ENCODE measurements at places on chromosomes 4 and X. TPM values are rescaled to one million over a fixed set of nuclear protein-coding genes. Genes with fewer than 3 reads are reported as not detected.

DNA sequence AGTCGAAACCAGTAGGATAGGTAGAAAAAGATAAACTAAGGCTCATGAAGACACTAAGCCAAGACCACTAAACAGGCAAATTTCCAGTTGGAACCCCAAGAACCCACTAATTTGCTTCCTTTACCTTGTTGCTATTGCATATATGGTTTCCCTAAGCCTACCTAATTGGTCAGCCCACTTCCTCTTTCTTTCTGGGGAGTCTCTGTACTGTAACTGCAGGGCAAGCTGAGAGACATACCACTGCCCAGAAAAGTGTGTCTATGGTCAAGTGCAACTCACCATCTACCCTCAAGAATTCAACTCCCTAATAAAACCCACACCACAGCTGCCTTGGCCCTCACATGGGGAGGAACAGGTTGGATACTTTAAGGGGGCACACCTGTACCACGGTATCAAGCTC is 28.6 kb downstream of the IDS start:
- DNase-seq, result no peak

- DNase-seq, result no peak
Measured at GRCh38 chr4:168621806-168622589, 125.1 kb downstream of the PALLD start.

- DNase-seq, result peak; percentile 77
Measured at GRCh38 chr4:110198435-110199416, at the start of gene ELOVL6. Gene ELOVL6, minus strand, starts transcription at chr4:110198615. Its CDS starts 280 bp downstream, at chr4:110198335.

- no peak for DNase-seq
Measured at GRCh38 chrX:45070116-45071007, 130.3 kb downstream of the DIPK2B start.

- no peak for DNase-seq
Measured at GRCh38 chrX:9416562-9417348, 48.1 kb upstream of the TBL1X start.

DNA sequence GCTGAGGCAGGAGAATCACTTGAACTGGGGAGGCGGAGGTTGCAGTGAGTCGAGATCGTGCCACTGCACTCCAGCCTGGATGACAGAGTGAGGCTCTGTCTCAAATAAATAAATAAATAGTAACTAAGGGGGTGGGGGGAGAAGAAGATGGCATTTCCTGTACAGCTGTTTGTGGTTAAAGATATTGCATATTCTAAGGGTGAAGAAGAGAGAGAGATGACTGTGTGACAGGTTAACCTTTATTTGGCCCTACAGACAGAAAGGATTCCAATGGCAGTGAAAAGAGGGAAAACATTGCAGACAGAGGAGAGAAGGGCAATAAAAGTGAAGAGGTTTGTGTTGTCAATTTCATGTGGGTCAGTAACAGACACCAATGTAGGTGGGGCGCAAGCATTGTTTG is 9.4 kb downstream of the TASL start:
- no peak for DNase-seq

DNA sequence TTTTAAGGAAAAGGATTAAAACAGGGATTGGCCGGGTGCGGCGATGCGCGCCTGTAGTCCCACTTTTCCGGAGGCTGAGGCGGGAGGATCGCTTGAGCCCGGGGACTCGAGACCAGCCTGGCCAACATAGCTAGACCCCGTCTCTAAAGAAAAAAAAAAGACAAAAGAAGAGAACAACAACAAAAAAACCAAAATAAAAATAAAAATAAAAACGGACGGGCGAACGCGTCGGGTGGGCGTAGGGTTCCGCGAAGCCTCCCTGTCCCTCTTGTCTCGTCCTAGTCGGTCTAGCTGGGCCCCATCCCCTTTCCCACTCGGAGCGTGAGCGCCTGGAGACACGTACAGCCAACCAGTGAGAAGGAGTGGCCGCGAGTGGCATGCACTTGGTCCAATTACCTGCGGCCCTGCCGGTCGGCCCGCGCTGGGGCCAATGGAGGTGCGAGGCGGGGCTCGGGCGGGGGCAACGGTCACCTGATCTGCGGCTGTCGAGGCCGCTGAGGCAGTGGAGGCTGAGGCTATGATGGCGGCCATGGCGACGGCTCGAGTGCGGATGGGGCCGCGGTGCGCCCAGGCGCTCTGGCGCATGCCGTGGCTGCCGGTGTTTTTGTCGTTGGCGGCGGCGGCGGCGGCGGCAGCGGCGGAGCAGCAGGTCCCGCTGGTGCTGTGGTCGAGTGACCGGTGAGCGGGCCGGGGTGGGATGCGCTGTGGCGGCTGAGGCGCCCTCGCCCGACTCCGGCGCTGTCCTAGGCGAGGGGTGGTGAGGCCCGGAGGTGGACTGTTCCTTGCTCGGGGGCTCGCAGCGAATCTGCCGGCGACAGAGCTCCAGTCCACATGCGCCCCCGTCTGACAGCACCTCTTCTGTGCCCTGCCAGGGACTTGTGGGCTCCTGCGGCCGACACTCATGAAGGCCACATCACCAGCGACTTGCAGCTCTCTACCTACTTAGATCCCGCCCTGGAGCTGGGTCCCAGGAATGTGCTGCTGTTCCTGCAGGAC is at the start of gene ATP6AP1:
Gene ATP6AP1, plus strand, starts transcription at position 502 of the 996 bp plus-strand sequence. Its CDS starts 16 bp downstream, at position 518.
- DNase-seq, result peak; percentile 78

DNA sequence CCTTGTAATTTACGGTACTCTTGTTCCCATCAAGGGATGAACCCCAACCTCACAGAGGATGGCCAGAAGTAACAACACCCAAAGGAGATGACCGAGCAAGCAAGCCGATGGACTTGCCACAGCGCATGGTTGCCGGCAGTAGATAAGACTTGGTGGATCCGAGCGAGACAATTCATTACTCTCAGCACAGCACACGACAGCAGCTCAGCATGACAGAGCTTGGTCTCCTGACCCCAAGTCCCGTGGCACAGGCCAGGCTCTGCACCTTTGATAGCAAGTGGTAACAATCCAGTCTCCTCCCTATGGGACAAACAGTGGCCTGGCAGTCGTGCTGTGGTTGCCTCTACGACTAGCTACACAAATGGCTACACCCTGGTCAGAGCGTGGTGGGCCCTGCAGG is 26.3 kb downstream of the RWDD4 start:
- no peak for DNase-seq

The PNCK gene
- 1.4 TPM for total RNA-seq

The BEX3 gene
- 32.1 TPM for total RNA-seq
